Bronchial epithelial cell (primary cell): ENCODE measurements at places on chromosomes 4 and X. TPM values are rescaled to one million over a fixed set of nuclear protein-coding genes. Genes with fewer than 3 reads are reported as not detected.

- DNase-seq: no peak
Observed at GRCh38 chr4:83013902-83014301, 3.3 kb upstream of the LIN54 start.

DNA sequence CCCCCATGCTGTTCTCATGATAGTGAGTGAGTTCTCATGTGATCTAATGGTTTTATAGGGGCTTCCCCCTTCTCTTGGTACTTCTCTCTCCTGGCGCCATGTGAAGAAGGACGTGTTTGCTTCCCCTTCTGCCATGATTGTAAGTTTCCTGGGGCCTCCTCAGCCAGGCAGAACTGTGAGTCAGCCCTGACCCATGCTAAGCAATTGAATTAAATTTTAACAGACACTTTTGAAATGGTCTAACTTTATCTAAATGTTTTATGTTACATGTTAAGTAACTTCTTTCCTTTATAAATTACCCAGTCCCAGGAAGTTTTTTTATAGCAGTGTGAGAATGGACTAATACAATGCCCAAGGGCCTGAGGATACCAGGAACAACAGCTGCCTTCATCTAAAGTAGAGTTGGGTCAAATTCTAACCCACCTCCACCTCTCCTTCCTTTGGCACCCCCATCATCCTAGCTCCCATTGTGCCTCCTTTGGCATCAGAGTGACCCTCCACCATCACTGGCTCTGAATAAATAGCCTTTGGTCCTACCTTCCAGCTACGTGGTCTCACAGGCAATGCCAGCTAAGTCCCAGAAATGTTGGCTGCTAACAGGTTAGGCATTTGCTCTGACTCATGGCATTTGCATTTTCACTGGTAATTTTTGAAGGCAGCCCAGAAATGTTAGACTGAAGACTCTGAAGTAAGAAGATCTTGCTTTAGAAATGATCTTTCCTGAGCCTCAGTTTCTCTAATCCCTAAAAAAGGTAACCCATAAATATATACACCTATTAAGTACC lies 182.1 kb downstream of the MOSPD2 start:
- DNase-seq: peak; percentile 20

- DNase-seq: no peak
Observed at GRCh38 chr4:38381788-38382187, 282.2 kb upstream of the KLF3 start.

GRCh38 chr4:153222707-153223426 lies 18.6 kb downstream of the TRIM2 start:
- no peak for DNase-seq

Gene RPA4
- 0.79 and 1.2 TPM in 2 replicates for total RNA-seq

DNA sequence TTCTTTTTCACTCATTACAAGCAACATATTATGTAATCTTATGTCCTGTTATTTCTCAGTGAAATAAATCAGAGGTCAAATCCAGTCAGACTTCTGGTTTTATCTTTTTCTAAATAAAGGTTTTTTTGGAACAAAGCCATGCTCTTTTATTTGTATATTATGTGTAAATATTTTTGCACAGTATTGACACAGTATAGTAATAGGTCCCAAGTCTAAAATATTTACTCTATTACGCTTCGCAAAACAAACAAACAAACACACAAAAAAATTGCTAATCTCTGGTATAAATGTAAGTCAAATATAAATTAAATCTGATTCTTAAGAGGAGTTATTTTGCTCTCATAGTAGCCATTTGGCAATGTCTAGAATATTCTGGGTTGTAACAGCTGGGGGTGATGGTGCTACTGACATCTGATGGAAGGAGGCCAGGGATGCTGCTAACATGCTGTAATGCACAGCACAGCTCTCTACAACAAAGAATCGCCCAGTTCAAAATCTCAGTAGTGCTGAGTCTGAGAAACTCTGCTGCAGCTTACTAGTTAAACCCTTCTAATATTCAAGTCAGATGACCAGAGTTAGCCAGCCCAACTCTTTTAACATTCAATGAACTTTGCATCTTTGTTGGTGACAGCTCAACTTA lies 602.1 kb downstream of the RAB28 start:
- DNase-seq: no peak

Gene FREM3
- total RNA-seq: not detected in 2 replicates

GRCh38 chr4:169210504-169211118 lies 60.1 kb downstream of the SH3RF1 start:
- no peak for DNase-seq

- DNase-seq: no peak
Observed at GRCh38 chr4:98421111-98421510, 159.9 kb downstream of the RAP1GDS1 start.

- DNase-seq: no peak
Observed at GRCh38 chr4:94420356-94420755, 31.4 kb upstream of the PDLIM5 start.

Gene SPATA4
- under 0.01 and 0.13 TPM in 2 replicates for total RNA-seq

Gene PDGFRA
- total RNA-seq: 0.26 and 2.1 TPM in 2 replicates
